Neural progenitor cell (in vitro differentiated cells): ENCODE measurements at places on chromosomes 7 and 10. TPM values are rescaled to one million over a fixed set of nuclear protein-coding genes. Genes with fewer than 3 reads are reported as not detected.

The EVX1 gene
- not detected in 2 replicates for total RNA-seq

The HABP2 gene
- total RNA-seq = not detected in 2 replicates

The CHN2 gene
- 6.6 and 7.7 TPM in 2 replicates for total RNA-seq

The THSD7A gene
- 0.22 and 0.28 TPM in 2 replicates for total RNA-seq

The EPHA1 gene
- total RNA-seq = 4.1 and 6.0 TPM in 2 replicates

The FAM171A1 gene
- 28.2 and 32.2 TPM in 2 replicates for total RNA-seq

The GPR26 gene
- total RNA-seq = not detected in 2 replicates

The PTCD1 gene
- 8.3 and 10.5 TPM in 2 replicates for total RNA-seq

The PLCE1 gene
- total RNA-seq = 0.47 and 0.71 TPM in 2 replicates

The CPN1 gene
- not detected in 2 replicates for total RNA-seq

The VPS50 gene
- 17.1 and 26.5 TPM in 2 replicates for total RNA-seq

The ITPRIP gene
- total RNA-seq = 1.6 and 4.4 TPM in 2 replicates

The FAM25A gene
- total RNA-seq = not detected in 2 replicates

The GIMAP4 gene
- not detected in 2 replicates for total RNA-seq

The SYT15B gene
- total RNA-seq = not detected in 2 replicates

The ELMO1 gene
- total RNA-seq = 22.0 and 27.0 TPM in 2 replicates
